ENCODE measurements at places on chromosomes 16 and 17.

GRCh38 chr17:60135951-60136666, 13.7 kb upstream of the CA4 start:
- DNase-seq = no peak

DNA sequence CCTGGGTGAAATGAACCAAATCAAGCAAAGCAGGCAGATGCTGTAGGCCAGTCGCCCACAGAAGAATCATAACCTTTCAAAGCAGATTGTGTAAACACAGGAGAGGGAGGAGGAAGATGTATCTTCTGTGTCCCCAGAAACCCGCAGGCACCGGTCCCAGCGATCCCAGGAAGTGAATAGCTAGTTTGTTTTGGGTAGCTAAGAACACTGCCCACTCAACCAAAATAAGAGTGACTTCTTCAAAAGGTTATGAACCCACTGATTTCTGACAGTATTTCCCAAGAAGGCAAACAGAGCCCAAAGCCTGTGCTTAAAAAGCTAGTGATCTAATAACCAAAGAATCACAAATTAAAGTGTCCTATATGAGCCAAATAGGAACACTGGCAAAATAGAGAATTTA, 67.8 kb downstream of the GRIN2A start:
- no peak for DNase-seq

DNA sequence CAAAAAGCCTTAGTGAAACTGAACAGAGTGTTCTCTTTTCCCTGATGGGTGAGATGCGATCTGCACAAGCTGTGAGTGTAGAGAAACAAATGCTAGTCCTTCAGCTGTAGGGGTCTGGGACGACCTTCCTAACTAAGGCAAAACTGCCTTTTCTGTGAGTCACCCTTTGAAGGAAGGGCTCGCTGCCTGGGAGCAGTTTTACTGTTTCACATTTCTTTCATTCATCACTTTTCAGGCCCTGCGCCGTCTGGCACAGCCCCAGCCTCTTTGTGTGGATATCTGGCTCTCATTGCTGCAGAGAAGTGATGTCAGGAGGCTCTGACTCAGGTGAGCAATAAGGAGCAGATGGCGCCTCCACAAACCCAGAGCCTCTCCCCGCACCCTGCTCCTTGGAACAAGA, 57.4 kb downstream of the HS3ST3A1 start:
- no peak for DNase-seq

GRCh38 chr16:75073545-75074303, 42.9 kb downstream of the LDHD start:
- DNase-seq = no peak

- DNase-seq = no peak
Observed at GRCh38 chr16:88477631-88478519, 24.8 kb downstream of the ZFPM1 start.

GRCh38 chr17:41580687-41581365, 5.9 kb downstream of the KRT14 start:
- no peak for DNase-seq

- no peak for DNase-seq
Observed at GRCh38 chr17:44584443-44584842, 27.2 kb downstream of the FZD2 start.

- no peak for DNase-seq
Observed at GRCh38 chr17:9798724-9799123, 7.3 kb upstream of the DHRS7C start.

DNA sequence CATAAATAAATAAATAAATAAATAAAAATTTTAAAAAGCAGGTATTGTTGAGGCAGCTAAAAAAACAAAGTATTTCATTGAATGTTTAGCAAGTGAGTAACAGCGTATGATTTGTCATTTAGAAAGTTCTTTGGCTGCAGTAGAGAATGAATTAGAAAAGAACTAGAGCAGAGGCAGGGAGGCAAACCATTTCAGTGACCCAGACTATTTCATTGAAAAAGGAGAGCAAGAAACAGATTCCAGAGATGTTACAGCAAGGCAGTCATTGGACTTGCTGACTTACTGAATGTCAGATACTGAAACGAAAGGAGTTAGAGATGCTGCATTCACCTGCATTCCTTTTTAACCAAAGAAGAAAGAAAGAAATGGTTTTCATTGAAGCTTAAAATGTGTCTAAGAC, 105.5 kb upstream of the HLF start:
- no peak for DNase-seq
